ENCODE measurements at places on chromosomes 1 and 21. TPM values are rescaled to one million over a fixed set of nuclear protein-coding genes. Genes with fewer than 3 reads are reported as not detected.

The TIE1 gene
- total RNA-seq, result under 0.01 TPM

The NHLH1 gene
- total RNA-seq, result not detected

The ZNF648 gene
- not detected for total RNA-seq

The PPFIA4 gene
- 4.3 TPM for total RNA-seq

The F5 gene
- not detected for total RNA-seq

The AIRE gene
- total RNA-seq, result not detected

The NPHP4 gene
- 6.5 TPM for total RNA-seq

The UTS2 gene
- total RNA-seq, result not detected

The OR2M3 gene
- not detected for total RNA-seq

The LCE1B gene
- not detected for total RNA-seq

The SYT11 gene
- 27.4 TPM for total RNA-seq

The OR2L8 gene
- total RNA-seq, result not detected

The KRTAP7-1 gene
- not detected for total RNA-seq

The OR11L1 gene
- total RNA-seq, result not detected

The GPATCH2 gene
- total RNA-seq, result 21.9 TPM

All from fibroblast of villous mesenchyme (primary cell).